K562 (cell line): ENCODE measurements at places on chromosomes 4 and X. TPM values are rescaled to one million over a fixed set of nuclear protein-coding genes. Genes with fewer than 3 reads are reported as not detected.

DNA sequence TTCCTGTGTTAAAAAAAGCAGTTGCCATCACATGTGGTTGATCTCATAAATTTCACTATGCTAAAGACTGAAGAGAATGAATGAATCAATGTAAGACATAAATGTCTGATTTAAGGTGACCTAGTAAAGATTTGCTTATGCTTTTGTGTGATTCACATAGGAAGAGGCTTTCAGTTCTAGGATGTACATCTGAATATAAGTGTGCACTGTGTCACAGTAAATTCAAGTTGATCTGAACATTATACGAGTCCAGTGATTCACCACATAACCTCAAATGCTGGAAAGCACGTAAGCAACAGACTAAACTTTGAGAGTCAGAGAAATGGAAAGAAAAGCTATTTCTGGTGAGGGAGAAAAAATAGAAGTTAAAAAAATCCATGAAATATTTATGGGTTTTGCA lies 567.9 kb downstream of the EPHA5 start:
- no peak overlapping the region for H3K27ac ChIP-seq
- H3K4me1 ChIP-seq, result no peaks in the 10 kb centered on the region
- DNase-seq, result no peak
- H3K36me3 ChIP-seq, result no peaks in the 10 kb centered on the region
- H3K27me3 ChIP-seq, result no peaks in the 10 kb centered on the region

DNA sequence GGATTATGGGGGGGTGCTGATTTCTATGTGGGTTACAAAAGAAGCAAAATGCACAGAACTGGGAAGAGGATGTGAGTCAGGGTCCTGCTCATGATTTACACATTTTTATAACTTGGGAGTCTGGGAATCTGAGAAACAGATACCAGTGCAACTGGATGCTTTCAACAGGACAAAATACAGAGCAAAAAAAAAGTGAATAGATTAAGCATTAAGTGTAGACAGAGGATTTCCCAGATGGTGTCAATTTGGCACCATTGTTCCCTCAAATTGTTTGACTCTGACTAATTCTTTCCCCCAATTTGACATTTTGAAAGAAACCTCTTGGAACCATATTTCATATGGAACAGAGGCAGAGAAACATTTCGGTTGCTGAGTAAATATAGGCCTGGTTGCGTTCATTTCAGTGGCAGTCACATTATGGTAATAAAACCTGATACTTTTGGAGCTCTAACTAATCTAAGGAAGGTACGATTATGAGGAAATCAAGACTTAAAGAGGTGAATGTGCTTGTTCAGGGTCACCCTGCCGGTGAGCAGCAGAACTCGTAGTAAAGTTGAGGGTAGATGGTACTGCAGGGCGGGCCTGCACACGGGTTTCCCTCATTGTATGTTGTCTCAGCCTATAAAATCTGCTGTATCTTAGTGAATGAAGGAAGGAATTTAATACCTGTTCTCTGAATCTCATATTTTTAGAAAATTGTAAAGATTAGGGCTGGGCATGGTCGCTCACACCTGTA lies 18.7 kb upstream of the CDKL5 start:
- no peak for DNase-seq
- peaks cover 21% of the 10 kb centered on the region for H3K27me3 ChIP-seq
- no peaks in the 10 kb centered on the region for H3K36me3 ChIP-seq
- H3K27ac ChIP-seq, result no peak overlapping the region
- no peak overlapping the region for H3K4me3 ChIP-seq
- no peaks in the 10 kb centered on the region for H3K4me1 ChIP-seq

- no peaks in the 10 kb centered on the region for H3K4me1 ChIP-seq
- H3K36me3 ChIP-seq, result no peaks in the 10 kb centered on the region
- DNase-seq, result no peak
- no peak overlapping the region for H3K27ac ChIP-seq
Measured at GRCh38 chr4:152968806-152969394, 32.8 kb downstream of the FHDC1 start.

GRCh38 chr4:184528713-184529112 lies 54.4 kb upstream of the IRF2 start:
- no peaks in the 10 kb centered on the region; the same call in 1 of the 3 replicates for H3K4me1 ChIP-seq
- no peak overlapping the region for H3K27ac ChIP-seq
- H3K27me3 ChIP-seq, result no peaks in the 10 kb centered on the region
- no peaks in the 10 kb centered on the region for H3K36me3 ChIP-seq
- no peak overlapping the region for H3K4me3 ChIP-seq

GRCh38 chrX:106144755-106145639 lies 23.1 kb upstream of the PWWP3B start:
- H3K27me3 ChIP-seq, result no peaks in the 10 kb centered on the region
- H3K27ac ChIP-seq, result no peak overlapping the region
- H3K4me3 ChIP-seq, result no peak overlapping the region
- H3K4me1 ChIP-seq, result no peaks in the 10 kb centered on the region
- H3K36me3 ChIP-seq, result no peaks in the 10 kb centered on the region
- no peak for DNase-seq

HCCS gene
- 64.8 and 70.1 TPM in 2 replicates for total RNA-seq

GSPT2 gene
- total RNA-seq, result 3.9 and 4.0 TPM in 2 replicates

GRCh38 chr4:101307899-101308298 lies 39.4 kb downstream of the PPP3CA start:
- H3K4me3 ChIP-seq, result no peak overlapping the region
- H3K27ac ChIP-seq, result no peak overlapping the region
- no peak for DNase-seq
- H3K4me1 ChIP-seq, result no peaks in the 10 kb centered on the region
- H3K27me3 ChIP-seq, result no peaks in the 10 kb centered on the region

DNA sequence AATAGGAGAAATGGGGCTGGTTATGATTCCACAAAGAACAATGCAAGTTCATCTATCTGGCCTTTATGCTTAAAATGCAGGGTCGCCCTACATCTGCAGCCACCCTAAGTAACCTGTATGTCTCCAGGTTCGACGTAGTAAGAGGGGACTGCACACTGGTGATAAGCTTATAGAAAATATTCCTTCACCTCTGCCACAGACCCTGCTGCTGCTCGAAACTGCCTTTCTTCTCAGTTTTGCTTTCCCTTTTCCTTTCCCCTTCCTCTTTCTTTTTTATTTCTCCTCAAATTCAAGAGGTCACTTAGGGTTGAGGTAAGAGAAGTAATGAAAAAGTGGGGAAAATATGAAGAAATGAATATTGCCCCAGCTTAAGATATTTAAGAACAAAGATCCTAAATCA lies 123.5 kb downstream of the DCHS2 start:
- H3K27me3 ChIP-seq, result no peaks in the 10 kb centered on the region
- no peak for DNase-seq
- H3K4me1 ChIP-seq, result no peaks in the 10 kb centered on the region; the same call in 1 of the 2 replicates
- peaks cover 2% of the 10 kb centered on the region; the same call in 1 of the 3 replicates for H3K36me3 ChIP-seq
- H3K27ac ChIP-seq, result no peak overlapping the region
- H3K4me3 ChIP-seq, result no peak overlapping the region

GRCh38 chrX:31099536-31100090 lies 27.8 kb upstream of the FTHL17 start:
- H3K27me3 ChIP-seq, result no peaks in the 10 kb centered on the region
- DNase-seq, result no peak
- no peak overlapping the region for H3K4me3 ChIP-seq
- no peak overlapping the region for H3K27ac ChIP-seq
- H3K36me3 ChIP-seq, result no peaks in the 10 kb centered on the region

GRCh38 chr4:8818063-8818881 lies 53.4 kb downstream of the HMX1 start:
- DNase-seq, result no peak
- no peak overlapping the region for H3K27ac ChIP-seq
- no peaks in the 10 kb centered on the region for H3K4me1 ChIP-seq
- H3K27me3 ChIP-seq, result no peaks in the 10 kb centered on the region
- no peak overlapping the region for H3K4me3 ChIP-seq

DNA sequence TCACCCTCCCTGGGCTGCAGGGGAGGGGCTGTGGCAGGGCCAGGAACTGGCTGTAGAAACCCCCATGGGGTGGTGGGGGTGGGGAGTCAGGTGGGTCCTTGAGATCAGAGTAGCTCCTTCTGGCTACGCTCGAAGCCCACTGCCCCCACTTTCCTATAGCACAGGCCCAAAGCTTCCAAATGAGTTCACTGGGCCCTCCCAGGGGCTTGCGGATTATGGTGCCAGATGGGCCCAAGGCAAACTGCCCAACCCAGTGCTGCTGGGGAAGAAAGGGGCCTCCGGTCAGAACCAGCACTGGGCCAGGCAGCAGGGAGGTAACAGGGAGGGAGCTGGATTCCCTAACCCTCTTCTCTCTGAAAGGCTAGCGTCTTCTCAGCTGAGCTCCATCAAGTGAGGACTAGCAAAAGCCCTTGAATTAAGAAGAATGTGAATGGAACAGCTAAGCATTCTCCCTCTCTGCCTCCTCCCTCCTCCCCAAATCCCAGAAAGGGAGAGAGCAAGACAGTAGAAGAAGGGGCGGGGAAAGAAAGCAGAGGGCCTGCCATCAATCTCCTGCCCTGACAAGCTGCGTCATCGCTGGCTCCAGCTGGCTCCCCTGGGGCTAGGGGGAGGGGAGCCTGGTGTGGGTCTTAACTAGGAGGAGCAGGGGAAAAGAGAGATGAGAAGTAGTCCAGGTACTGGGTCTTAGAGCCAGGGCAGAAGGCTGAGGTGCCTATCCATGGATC lies 34.7 kb downstream of the FRMPD3 start:
- no peaks in the 10 kb centered on the region for H3K36me3 ChIP-seq
- no peaks in the 10 kb centered on the region; the same call in 1 of the 2 replicates for H3K4me1 ChIP-seq
- H3K27me3 ChIP-seq, result no peaks in the 10 kb centered on the region
- H3K27ac ChIP-seq, result no peak overlapping the region
- no peak overlapping the region for H3K4me3 ChIP-seq

- no peak for DNase-seq
- H3K4me1 ChIP-seq, result no peaks in the 10 kb centered on the region; the same call in 1 of the 2 replicates
- H3K36me3 ChIP-seq, result no peaks in the 10 kb centered on the region
- H3K27me3 ChIP-seq, result no peaks in the 10 kb centered on the region
Measured at GRCh38 chrX:13188731-13189309, 131.0 kb downstream of the ATXN3L start.

GRCh38 chr4:11824566-11824965 lies 395.9 kb upstream of the HS3ST1 start:
- no peak overlapping the region for H3K27ac ChIP-seq
- H3K36me3 ChIP-seq, result no peaks in the 10 kb centered on the region
- H3K4me1 ChIP-seq, result no peaks in the 10 kb centered on the region
- H3K27me3 ChIP-seq, result no peaks in the 10 kb centered on the region

GRCh38 chr4:88605736-88606135 lies 13.5 kb downstream of the HERC3 start:
- no peaks in the 10 kb centered on the region for H3K27me3 ChIP-seq
- H3K27ac ChIP-seq, result no peak overlapping the region
- peaks cover 5% of the 10 kb centered on the region; the same call in 2 of the 3 replicates for H3K36me3 ChIP-seq
- no peak overlapping the region for H3K4me3 ChIP-seq
- H3K4me1 ChIP-seq, result peaks cover 3% of the 10 kb centered on the region; the same call in 2 of the 3 replicates

PASD1 gene
- 9.6 and 10.5 TPM in 2 replicates for total RNA-seq

- H3K4me1 ChIP-seq, result peaks cover 9% of the 10 kb centered on the region
- no peak overlapping the region for H3K27ac ChIP-seq
- H3K4me3 ChIP-seq, result no peak overlapping the region
Measured at GRCh38 chr4:184960505-184960971, 57.8 kb upstream of the HELT start.

- peak overlapping the region; percentile 51 for H3K4me3 ChIP-seq
- H3K4me1 ChIP-seq, result peaks cover 83% of the 10 kb centered on the region
- H3K27me3 ChIP-seq, result no peaks in the 10 kb centered on the region
- no peaks in the 10 kb centered on the region for H3K36me3 ChIP-seq
- H3K27ac ChIP-seq, result peak overlapping the region; percentile 99
Measured at GRCh38 chrX:153766098-153766817, 2.2 kb downstream of the PLXNB3 start.

FGF16 gene
- total RNA-seq, result not detected in 2 replicates
